Stimulated activated CD4-positive, alpha-beta T cell treated with anti-CD3 and anti-CD28 coated beads, Interleukin-1b, Interleukin-23, amount 100 ng/mL, for 1 hour (primary cell): ENCODE measurements at places on chromosomes 12 and 14.

GRCh38 chr14:97058589-97058988, 261.4 kb downstream of the VRK1 start:
- DNase-seq, result no peak

DNA sequence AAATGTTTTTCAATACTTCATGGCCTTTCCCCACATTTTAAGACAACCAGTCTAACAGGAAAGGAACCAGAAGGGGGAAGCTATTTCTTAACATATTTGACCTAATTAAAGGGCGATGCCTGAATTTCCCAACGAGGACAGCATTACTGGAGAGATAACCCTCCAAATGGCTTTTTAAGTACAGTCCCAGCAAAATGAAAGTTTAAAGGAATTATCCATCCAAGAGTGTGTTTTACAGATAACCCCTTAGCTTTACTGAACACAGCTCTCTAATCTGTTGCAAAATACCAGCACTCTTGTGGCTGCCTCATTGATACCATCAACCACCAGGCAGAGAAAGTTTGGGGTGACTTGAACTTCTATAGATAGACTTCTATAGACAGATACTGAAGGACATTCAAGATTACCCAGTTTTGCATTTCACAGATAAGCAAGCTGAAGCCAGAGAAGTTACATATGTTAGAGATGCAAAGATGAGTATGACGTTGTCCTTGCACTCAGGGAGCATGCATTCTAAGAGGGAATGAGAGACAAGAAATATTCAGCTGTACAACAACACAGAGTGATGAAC, 41.3 kb upstream of the DUSP6 start:
- no peak for DNase-seq

DNA sequence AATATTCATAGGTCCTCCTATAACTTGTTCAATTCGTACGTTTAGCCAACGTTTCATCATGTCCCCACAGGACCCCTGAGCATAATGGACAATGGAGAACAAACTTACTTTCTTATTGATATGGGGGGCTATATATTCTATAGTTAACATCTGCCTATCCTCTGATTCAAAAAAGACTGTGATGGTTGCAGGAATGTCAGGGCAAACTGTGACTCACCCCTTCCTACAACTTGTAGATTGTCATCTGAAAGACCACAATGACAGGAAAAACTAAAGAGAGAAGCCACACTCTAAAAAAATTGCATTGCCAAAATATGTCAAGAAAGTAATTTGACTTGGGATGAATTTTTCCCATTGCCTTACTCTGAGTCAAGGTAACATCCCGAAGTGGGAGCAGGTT, 50.8 kb downstream of the CATSPERB start:
- DNase-seq, result no peak

DNA sequence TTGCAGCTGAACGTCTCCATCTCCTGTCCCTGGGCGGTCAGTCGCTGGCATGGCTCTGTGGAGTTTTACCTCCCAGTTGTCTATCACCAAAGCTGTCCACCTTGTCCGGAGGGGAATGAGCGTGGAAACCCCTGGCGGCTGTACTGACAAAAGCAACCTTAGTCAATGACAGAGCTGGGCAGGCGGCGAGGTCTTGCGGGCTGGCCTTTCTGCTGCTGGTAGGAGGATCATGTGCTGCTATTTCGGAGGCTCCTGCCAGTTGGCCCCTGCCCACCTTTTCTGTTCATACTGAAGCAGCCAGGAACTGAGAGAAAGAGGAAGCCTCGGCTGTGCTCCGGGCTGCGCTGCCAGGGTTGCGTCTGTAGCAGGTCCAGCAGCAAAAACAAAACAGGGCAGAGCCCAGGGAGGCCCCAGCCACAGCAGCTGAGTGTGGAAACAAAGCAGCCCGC, 57.7 kb downstream of the HMGA2 start:
- no peak for DNase-seq

DNA sequence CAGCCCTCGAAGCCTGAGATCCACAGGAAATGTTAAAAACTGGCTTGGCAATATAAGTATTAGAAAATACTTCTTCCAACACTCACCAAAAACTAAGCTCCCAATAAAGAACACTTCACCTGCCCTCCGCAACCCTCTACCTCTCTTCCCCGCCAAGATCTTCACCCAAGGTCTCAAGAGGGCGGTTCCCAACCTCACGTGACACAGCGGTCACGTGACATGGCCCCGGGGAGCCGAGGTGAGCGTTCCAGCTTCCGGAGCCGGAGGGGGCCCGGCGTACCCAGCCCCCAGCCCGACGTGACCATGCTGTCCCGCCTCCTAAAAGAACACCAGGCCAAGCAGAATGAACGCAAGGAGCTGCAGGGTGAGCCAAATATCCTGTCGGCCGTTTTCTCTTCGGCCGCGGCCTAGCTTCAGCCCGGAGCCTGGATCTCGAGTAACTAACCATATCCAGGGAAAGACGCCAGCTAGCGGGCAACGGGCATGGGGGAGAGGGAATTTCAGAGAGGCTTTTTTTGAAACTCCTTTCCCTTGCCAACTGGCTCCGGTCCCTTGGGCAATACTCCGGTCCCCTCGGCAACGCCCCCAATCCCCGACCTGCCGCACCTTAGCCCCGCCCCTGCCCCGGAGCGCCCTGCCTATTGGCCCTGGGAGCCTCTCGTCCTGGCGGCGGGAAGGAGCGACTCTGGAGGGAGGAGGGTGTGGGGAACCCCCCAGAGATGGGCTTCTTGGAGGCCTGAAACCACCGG, at the start of gene BLOC1S1:
BLOC1S1 (plus strand) TSS at position 214 of the 749 bp plus-strand sequence; CDS start at position 220, 6 bp downstream.
- DNase-seq, result peak; percentile 76

DNA sequence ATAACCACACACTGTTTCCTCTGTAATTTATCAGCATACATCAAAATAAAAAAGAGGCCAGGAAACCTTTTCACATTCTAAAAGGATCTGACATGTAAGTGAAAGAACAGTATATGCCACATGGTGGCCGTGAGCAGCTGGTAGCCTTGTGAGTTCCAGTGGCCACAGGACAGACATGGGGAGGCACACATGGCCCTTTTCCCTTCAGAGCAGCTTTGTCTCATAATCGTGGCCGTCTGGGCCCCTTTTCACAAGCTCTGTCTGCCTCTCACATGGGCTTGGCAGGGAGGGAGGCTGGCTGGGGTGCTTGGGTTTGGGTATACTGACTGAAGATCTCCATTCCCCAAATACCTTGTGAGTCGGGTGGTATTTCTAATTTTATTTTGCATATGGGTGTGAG, 1.5 kb upstream of the ZDHHC22 start:
- DNase-seq, result no peak
